ENCODE measurements at places on chromosomes 12 and 14.

- no peak for ATAC-seq
Measured at GRCh38 chr12:115517913-115518312, 759.6 kb downstream of the MED13L start.

DNA sequence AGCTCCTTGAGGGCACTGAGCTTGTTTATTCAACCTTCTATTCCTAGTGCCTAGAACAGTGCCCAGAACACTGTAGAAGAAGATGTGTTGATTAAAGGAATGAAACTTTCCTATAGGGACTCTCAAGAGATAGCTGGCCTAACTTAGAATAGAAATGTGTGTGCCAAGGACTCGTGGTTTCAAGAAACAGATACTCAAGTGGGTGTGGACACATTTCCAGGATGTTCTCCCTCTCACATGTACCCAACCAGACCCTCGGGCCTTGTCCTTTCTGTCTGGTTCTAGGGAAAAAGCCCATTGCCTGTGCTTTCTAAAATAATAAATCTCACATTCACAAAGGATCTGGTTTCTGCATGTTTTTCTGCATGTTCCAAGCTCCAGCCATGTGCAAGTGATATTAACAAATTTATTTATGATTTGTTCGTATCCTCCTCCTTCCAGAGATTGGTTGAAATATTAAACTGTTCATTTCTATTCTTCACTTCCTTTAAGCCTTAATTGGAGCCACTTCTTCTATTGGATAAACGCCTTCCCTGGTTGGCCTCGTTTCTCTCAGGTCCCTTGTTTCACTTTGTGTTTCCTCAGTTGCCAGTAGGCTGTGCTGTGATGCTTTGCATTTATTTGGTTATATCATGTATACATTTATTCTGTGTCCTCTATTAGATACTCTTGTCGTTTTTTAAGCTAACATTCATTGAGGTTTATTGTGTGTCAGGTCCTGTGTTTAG lies 89.8 kb downstream of the CRADD start:
- ATAC-seq, result peak; percentile 68

DNA sequence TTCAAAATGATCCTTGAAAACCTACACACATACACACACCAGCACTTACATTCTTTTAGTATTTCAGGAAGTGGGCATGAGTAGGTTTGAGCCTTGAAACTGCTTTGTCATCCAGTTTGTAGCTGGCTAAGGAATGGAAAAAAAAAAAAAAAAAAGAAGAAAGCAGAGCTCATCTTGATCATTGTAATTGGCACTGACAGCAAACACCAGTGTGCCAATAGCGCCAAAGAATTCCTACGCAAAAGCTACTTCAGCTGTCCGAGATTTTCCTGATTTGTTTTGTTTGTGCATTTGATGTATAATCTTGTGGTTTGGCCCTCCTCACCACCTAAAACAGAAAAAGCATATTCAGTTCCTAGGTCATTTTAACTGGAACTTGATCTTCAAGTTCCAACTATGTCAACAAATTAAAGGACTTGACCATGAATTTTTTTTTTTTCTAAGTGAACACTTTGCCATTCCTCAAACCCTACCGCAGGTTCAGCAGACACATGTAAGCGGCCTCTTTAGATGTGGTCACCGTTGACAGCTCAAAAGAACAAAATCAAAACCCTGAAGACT lies 57.3 kb downstream of the FLRT2 start:
- no peak for ATAC-seq

DNA sequence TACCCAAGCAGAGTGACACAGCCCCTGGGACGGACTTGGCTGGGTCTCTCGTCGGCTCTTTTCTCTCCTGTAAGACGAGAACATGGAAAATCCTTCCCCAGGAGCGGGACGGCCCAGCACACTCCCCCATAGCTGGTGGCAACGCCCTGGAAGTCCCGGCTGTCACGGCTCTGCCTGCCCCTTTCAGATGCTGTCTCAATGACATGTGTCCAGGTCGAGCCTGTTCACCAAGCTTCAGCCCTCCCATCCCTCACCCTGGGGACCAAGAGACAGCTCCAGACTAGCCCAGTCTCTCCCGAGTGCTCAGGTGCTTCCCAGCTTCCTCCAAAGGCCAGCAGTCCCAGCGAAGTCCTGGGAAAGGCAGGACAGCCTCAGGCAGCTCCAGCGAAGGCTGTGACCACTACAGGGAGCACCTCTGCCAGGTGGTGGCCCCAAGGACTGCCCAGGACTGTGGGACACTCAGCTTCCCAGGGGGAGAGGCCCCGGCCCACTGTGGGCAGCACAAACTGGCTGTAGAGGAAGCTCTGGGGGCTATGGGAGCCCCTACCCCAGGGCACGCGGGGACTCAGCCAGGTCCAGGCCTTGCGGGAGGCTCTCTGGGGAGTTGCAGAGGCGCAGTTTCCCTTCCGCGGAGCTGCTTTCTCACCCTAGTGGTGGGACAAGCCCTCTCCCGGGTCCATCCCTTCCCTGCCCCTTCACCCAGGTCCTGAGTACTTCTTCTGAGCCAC lies 33.6 kb downstream of the TNFAIP2 start:
- ATAC-seq, result peak; percentile 38

- no peak for ATAC-seq
Measured at GRCh38 chr14:38999949-39000348, 103.1 kb downstream of the SEC23A start.

All from esophagus mucosa (tissue), 1 donor.